Lower lobe of right lung (tissue), 2 donors: ENCODE measurements at places on chromosomes 7 and 10. TPM values are rescaled to one million over a fixed set of nuclear protein-coding genes. Genes with fewer than 3 reads are reported as not detected.

Gene SMKR1
- 1.1 TPM for total RNA-seq

DNA sequence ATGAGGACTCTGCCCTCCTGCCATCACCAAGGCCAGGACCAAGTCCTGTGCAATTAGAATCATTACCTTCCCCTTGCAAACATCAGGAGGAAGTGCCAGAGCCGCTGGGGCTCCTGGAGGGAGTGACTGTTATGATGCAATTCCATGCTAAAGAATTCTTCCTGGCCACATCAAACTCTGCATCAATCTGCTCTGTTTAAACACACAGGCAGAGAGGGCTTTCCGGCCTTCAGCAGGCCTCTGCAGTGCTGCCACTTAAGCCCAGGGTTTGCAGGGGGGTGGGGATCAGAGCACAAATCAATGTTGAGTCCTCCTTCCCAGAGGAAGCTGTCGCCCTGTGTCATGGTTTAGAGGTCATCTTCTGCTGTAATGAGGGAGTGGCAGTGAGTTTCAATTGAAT, 58.1 kb downstream of the CTBP2 start:
- no peak overlapping the region for H3K4me3 ChIP-seq
- no peaks in the 10 kb centered on the region for H3K27me3 ChIP-seq
- DNase-seq: peak; percentile 55
- peaks cover 26% of the 10 kb centered on the region for H3K36me3 ChIP-seq
- H3K4me1 ChIP-seq: peaks cover 25% of the 10 kb centered on the region
- H3K27ac ChIP-seq: no peak overlapping the region

GRCh38 chr10:113569576-113569975, 16.7 kb downstream of the HABP2 start:
- no peak overlapping the region for H3K4me3 ChIP-seq
- no peaks in the 10 kb centered on the region for H3K4me1 ChIP-seq
- no peaks in the 10 kb centered on the region for H3K36me3 ChIP-seq
- no peaks in the 10 kb centered on the region for H3K27me3 ChIP-seq

Gene SLC18A3
- not detected for total RNA-seq

DNA sequence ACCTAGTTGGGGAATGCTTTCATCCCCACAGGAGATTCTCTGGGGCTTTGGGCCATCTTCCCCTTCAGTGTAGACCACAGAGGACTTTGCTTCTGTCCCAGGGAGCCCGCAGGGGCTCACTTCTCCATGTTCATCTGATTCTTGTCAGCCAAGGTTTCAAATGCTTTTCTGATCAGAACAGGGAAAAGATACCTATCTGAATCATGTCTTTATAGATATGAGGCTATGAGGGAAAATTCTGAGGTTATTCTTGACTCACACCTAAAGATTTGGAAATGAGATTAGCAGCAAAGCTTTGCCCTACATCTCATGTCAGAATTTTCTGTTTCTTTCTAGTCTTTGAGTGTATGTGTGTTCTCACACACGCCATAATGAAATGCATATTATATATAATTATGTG, 53.3 kb downstream of the FIGNL1 start:
- peaks cover 5% of the 10 kb centered on the region for H3K4me1 ChIP-seq
- H3K4me3 ChIP-seq: no peak overlapping the region
- DNase-seq: no peak
- H3K27me3 ChIP-seq: peaks cover 22% of the 10 kb centered on the region

Gene ZNF853
- 4.4 TPM for total RNA-seq

DNA sequence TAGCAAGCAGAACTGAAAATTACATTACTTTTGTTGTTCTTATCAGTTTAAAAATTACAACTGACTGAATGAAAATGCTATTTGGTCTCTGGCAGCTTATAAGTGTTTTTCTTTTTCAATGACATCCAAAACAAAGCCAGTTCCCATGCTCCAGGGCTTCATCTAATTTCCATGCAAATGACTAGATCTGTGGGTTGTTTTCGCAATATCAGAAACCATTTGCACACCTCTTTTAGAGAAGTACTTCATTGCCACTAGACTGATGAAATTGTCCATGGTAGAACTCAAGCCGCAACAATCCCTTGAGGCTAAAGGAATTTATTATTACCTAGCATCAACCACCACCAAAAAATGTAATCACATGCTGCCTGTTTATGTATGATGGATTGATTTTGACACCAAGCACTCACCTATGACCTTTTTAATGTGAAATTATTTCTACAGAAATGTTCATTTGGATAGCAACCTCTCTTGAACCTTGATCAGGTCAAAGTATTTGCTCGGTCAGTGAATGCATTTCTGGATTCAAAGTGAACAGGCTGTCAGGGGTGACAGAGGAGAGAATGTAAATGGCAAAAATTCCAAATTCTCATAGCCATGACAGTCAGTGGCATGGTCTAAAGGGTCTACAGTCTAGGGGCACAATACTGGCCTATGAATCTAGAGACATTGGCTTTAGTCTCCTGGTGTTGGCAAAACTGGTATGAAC, 769.3 kb downstream of the SORCS1 start:
- no peak for DNase-seq
- no peak overlapping the region for H3K27ac ChIP-seq
- H3K4me3 ChIP-seq: no peak overlapping the region
- no peaks in the 10 kb centered on the region for H3K27me3 ChIP-seq

Gene LRRC18
- 3.3 TPM for total RNA-seq

Gene ZNF485
- total RNA-seq: 3.5 TPM

GRCh38 chr10:17061418-17061817, 68.2 kb downstream of the CUBN start:
- no peak overlapping the region for H3K4me3 ChIP-seq
- H3K27ac ChIP-seq: no peak overlapping the region
- no peaks in the 10 kb centered on the region for H3K36me3 ChIP-seq
- no peaks in the 10 kb centered on the region for H3K4me1 ChIP-seq

DNA sequence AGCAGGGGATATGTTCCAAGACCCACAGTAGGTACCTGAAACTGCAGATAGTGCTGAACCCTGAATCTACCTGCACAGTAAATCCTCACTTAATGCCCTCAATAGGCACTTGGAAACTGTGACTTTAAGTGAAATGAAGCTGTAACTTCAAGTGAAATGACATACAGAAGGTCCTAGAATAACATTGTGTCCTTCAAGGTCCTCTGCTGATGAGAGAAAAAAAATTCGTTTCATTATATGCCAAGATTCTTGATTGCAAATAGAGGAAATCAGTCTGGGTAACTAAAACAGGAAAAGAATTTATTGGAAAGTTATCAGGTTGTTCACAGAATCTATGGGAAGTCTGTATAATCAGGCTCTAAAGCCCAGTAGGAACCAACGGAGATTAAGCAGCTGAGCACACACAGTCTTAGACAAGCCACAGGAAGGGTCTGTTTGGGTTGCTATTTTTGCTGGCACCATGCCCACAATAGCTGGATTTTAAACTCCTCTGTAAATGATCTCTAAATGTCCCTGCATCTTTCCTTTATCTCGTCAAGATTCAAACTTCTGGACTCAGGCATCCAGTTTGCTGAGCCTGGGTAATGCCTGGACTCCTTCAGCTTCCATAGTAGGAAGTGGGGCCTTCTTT, 57.5 kb downstream of the EXOC4 start:
- H3K36me3 ChIP-seq: peaks cover 40% of the 10 kb centered on the region
- H3K27me3 ChIP-seq: no peaks in the 10 kb centered on the region
- DNase-seq: no peak
- H3K4me3 ChIP-seq: no peak overlapping the region
- no peaks in the 10 kb centered on the region for H3K4me1 ChIP-seq

DNA sequence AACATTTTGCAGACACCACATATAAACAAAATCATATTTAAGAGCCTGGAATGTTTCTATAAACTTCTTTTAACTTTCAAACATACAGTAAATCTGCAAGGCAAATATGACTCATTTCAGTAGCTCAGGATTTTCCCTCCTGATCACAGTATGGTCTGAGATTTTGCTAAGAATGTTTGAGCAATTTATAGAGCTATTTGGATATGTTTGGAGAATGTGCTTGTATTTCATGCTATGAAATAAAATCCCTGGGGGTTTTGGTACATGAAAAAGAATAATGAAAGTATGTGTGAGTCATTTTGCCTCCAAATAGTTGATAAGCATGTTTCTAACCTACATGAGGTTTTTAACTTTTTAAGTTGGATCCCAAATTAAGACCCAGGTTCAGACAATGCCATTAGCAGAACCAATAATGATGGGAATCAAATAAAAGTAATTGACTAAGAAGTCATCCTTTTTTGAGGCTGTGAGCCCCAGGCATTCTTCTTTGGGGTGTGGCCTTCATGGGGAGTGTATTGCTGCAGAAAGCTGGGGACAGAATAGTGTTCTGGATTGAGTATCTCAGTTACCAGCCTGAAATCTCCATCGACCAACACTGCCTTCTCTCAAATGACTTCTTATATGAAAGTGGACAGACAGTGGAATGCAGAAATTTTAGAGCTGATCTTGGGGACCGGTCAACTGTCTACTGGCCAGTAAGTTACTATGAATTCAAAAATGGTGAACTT, 66.1 kb upstream of the AGBL3 start:
- no peaks in the 10 kb centered on the region for H3K36me3 ChIP-seq
- no peaks in the 10 kb centered on the region for H3K27me3 ChIP-seq

GRCh38 chr7:82397879-82398524, 45.6 kb downstream of the CACNA2D1 start:
- no peak overlapping the region for H3K27ac ChIP-seq
- H3K4me3 ChIP-seq: no peak overlapping the region
- no peak for DNase-seq
- H3K4me1 ChIP-seq: no peaks in the 10 kb centered on the region
- no peaks in the 10 kb centered on the region for H3K36me3 ChIP-seq

GRCh38 chr10:60901561-60902235, 42.3 kb downstream of the RHOBTB1 start:
- DNase-seq: peak; percentile 51
- peaks cover 21% of the 10 kb centered on the region for H3K4me1 ChIP-seq
- no peak overlapping the region for H3K27ac ChIP-seq
- no peaks in the 10 kb centered on the region for H3K36me3 ChIP-seq

GRCh38 chr7:69605070-69605469, 6.8 kb downstream of the AUTS2 start:
- no peak overlapping the region for H3K27ac ChIP-seq
- H3K36me3 ChIP-seq: no peaks in the 10 kb centered on the region
- H3K4me1 ChIP-seq: peaks cover 10% of the 10 kb centered on the region
- H3K4me3 ChIP-seq: no peak overlapping the region

DNA sequence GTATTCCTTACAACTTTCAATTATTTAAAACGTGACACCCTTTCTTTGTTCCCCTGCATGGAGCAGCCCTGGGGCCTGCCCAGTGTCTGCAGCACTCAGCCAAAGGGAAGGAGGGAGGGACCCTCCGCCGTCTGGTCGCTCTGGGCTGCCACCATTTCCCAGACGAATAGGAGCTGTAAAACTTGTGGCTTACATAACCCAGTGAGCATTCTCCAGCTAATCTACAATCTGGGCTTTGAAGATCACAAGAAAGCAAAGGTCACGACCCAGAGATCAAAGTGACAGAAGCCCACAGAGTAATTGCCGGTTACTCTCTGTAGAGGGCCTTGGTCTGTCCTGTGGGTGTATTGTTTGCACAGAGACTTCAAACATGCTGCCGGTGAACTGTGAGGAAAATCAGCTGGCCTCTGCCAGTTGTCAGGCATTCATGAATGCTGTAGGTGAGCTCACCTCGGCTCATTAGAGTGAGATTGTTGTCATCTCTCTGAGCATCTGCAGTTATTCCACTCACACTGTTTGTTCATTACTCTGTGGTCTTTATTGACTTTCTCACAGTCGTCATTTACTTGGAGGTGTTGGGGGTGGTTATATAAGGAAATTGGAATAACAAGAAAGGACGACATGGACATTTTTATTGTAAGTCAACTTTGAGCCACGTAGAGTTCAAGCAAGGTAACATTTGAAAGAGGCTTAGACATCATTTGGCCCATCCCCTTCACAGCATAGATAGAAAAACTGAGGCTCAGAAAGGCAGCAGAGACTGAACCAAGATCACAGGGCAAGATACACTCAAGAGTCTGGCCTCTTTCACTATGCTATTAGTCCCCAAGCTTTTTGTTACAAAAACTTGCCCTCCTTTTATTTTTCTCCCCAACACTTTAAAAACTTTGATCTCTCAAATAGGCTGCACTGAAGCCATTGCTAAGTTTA, 619.8 kb downstream of the LRMDA start:
- H3K4me3 ChIP-seq: no peak overlapping the region
- H3K27ac ChIP-seq: no peak overlapping the region
- H3K27me3 ChIP-seq: no peaks in the 10 kb centered on the region
- DNase-seq: no peak
- no peaks in the 10 kb centered on the region for H3K36me3 ChIP-seq
- no peaks in the 10 kb centered on the region for H3K4me1 ChIP-seq

Gene MYH16
- total RNA-seq: not detected

GRCh38 chr10:18293536-18294510, 153.6 kb downstream of the CACNB2 start:
- H3K36me3 ChIP-seq: no peaks in the 10 kb centered on the region
- no peak for DNase-seq
- H3K4me1 ChIP-seq: no peaks in the 10 kb centered on the region
- no peak overlapping the region for H3K4me3 ChIP-seq
- H3K27ac ChIP-seq: no peak overlapping the region

Gene TFR2
- 0.35 TPM for total RNA-seq

DNA sequence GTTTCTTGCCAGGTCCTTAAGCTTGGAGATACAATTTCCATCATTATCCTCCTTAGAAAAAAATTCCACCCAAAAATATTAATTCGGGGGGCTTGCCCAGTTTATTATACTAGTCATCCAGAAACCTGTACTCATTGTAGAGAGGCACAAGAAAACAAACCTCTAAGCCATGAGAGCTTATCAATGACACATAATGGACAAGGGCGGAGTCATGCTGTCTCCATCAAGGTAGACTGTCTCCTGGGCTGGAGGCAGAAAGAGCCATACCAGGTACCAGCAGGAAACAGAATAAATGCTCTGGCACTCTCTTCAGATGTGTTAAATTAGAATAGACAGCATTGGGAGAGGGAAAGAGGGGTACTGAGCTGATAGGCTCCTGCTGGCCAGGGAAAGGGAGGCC, 69.8 kb upstream of the GSDME start:
- peaks cover 14% of the 10 kb centered on the region for H3K36me3 ChIP-seq
- DNase-seq: no peak
- peaks cover 37% of the 10 kb centered on the region for H3K4me1 ChIP-seq
- no peaks in the 10 kb centered on the region for H3K27me3 ChIP-seq
- H3K27ac ChIP-seq: no peak overlapping the region

GRCh38 chr10:68501691-68502090, 25.6 kb downstream of the SLC25A16 start:
- no peaks in the 10 kb centered on the region for H3K27me3 ChIP-seq
- no peak for DNase-seq
- H3K36me3 ChIP-seq: peaks cover 88% of the 10 kb centered on the region
- H3K4me3 ChIP-seq: no peak overlapping the region
- H3K4me1 ChIP-seq: no peaks in the 10 kb centered on the region
